ENCODE measurements at places on chromosomes 2 and 18.

GRCh38 chr2:67669766-67670165 lies 272.6 kb downstream of the ETAA1 start:
- no peak for DNase-seq
- H3K36me3 ChIP-seq = no peaks in the 10 kb centered on the region
- no peaks in the 10 kb centered on the region for H3K27me3 ChIP-seq
- no peak overlapping the region for H3K27ac ChIP-seq
- H3K4me3 ChIP-seq = no peak overlapping the region

GRCh38 chr2:177282181-177282641 lies 17.7 kb upstream of the NFE2L2 start:
- no peak overlapping the region for H3K27ac ChIP-seq
- H3K36me3 ChIP-seq = no peaks in the 10 kb centered on the region
- H3K4me1 ChIP-seq = no peaks in the 10 kb centered on the region
- no peak for DNase-seq

- H3K27ac ChIP-seq = no peak overlapping the region
- H3K27me3 ChIP-seq = no peaks in the 10 kb centered on the region
- no peak for DNase-seq
- no peak overlapping the region for H3K4me3 ChIP-seq
These were observed 117.5 kb upstream of the ZNF521 start for GRCh38 chr18:25469489-25469888.

- H3K36me3 ChIP-seq = no peaks in the 10 kb centered on the region
- H3K27me3 ChIP-seq = no peaks in the 10 kb centered on the region
- no peak for DNase-seq
- no peak overlapping the region for H3K4me3 ChIP-seq
- peaks cover 6% of the 10 kb centered on the region for H3K4me1 ChIP-seq
These were observed 17.1 kb downstream of the SNRPD1 start for GRCh38 chr18:21629089-21629832.

DNA sequence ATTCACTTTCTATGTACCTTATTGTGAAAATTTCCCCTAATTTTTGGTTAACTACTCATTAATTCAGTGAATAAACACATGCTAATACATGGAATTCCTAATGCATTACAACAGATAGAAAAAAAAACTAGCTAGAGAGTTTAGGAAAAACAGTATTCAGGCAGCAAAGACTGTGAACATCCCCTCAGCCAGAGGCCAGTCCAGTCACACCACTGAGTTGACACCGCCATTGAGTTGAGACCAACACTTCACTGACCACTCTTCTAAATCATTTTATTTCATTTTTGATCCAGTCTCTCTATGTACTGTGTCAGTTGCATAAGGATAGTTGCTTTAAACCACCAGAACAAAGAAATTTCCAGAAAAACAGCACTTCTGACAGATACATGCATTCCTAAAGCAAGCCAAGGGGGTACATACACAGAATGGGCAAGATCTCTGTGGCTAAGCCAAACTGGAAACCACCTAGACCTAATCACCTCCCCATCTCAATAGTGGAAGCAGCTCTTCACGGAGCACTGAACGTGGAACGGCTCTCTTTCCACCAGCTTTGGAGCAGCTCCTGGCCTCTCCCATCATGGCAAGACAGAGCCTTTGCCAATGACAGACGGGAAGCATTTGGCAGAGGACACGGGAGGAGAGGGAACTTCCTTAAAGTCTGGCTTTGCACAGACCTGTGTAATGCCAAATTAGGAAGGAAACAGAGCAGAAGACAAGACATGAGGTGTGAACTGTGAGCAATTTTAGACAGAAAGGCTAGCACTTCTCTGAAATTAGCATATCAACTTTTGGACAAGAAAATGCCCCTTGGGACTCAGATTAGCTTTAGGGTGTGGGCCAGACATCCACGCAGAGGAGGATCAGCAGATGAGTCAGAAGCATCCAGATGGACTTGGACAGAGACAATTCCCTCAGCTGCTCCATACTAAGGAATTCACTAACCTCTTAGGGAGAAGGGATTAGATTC lies 36.4 kb downstream of the CACNB4 start:
- no peak overlapping the region for H3K4me3 ChIP-seq
- DNase-seq = no peak
- no peak overlapping the region for H3K27ac ChIP-seq
- H3K27me3 ChIP-seq = no peaks in the 10 kb centered on the region
- H3K36me3 ChIP-seq = no peaks in the 10 kb centered on the region

Data from T-cell (primary cell).